Left lobe of liver (tissue), 2 donors: ENCODE measurements at places on chromosomes 2 and 18. TPM values are rescaled to one million over a fixed set of nuclear protein-coding genes. Genes with fewer than 3 reads are reported as not detected.

TUBB8B gene
- not detected for total RNA-seq

CLEC4F gene
- not detected for total RNA-seq

SPP2 gene
- total RNA-seq = 76.4 TPM

SERPINB10 gene
- total RNA-seq = not detected

FBXO48 gene
- total RNA-seq = 1.3 TPM

USP14 gene
- total RNA-seq = 15.8 TPM

DNAH6 gene
- 1.9 TPM for total RNA-seq

CCT7 gene
- total RNA-seq = 93.7 TPM
